ENCODE measurements at places on chromosomes 12 and 14. TPM values are rescaled to one million over a fixed set of nuclear protein-coding genes. Genes with fewer than 3 reads are reported as not detected.

The RAPGEF3 gene
- total RNA-seq, result 0.81 TPM

The SIX6 gene
- not detected for total RNA-seq

The NOXRED1 gene
- total RNA-seq, result not detected

The MANSC1 gene
- 3.9 TPM for total RNA-seq
